ENCODE measurements at places on chromosomes 7 and 10. TPM values are rescaled to one million over a fixed set of nuclear protein-coding genes. Genes with fewer than 3 reads are reported as not detected.
A peak's percentile ranks its signal among the peaks of the same experiment; 100 is the strongest.

MRLN gene
- not detected for total RNA-seq

GRCh38 chr7:67100956-67101361 lies 104.3 kb downstream of the TYW1 start:
- peak; percentile 7 for DNase-seq

GRCh38 chr7:68107261-68107660 lies 1110.6 kb downstream of the TYW1 start:
- DNase-seq = no peak

DNA sequence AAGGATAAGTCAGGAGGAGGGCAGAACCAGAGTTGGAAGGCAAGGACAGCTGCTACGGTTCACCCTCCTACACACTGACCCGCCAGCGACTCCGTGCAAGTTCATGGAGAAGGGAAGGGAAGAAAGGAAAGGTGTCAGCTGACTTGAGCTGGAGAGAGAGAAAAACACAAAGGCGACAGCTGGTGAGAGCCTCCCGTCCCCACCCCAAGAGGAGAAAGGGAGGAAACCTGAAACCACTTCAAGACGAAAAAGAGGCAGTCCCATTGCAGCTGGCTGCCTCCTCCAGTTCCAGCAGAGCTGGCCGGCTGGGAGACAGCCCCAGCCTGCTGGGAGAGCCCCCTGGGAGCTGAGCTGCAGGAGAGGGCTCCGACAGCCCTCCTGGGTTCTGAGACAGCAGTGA lies 75.2 kb downstream of the PARD3 start:
- DNase-seq = peak; percentile 87

DNA sequence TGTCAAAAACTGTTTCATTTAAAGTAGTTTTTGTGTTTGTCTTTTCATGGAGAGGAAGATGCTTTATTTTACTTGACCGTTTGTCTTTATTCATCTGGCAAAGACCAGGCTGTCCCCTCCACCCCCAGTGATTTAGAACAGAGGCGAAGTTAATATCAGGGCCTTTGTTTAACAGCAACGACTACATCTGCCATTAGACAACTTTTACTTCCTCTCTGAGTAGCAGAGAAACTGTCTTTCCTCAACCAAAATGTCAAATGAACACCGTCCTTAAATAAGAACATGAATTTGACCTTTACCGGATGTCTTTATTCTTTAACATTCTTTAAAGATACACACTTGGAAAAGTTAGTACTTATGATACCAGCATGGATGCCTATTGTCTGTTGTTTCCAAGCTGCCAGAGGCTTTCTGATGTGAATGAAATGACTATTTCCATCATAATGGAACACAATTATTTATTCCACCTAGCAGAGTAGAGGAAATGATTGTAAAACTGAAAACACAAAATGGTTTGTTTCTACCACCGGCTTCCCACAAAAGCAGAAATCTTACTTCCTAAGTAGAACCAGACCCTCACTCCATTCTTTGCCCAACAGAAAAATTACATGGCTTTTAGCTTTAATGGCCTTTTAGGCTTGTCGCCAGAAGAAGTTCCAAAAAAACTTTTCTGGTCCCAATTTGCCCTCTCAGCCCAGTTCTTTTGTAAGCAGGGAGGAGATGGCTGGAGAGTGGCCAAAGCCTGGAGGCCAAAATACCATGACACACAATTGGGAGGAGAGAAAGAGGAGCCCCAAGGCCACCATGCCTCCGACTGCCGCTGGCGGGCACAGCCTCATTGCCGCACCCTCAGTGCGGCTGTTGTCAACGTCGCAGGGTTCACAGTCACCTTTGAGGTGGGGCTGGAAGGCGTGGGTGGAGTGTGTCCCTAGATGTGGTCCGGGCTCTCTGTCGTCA lies 168.5 kb downstream of the TEX36 start:
- no peak for DNase-seq

DNA sequence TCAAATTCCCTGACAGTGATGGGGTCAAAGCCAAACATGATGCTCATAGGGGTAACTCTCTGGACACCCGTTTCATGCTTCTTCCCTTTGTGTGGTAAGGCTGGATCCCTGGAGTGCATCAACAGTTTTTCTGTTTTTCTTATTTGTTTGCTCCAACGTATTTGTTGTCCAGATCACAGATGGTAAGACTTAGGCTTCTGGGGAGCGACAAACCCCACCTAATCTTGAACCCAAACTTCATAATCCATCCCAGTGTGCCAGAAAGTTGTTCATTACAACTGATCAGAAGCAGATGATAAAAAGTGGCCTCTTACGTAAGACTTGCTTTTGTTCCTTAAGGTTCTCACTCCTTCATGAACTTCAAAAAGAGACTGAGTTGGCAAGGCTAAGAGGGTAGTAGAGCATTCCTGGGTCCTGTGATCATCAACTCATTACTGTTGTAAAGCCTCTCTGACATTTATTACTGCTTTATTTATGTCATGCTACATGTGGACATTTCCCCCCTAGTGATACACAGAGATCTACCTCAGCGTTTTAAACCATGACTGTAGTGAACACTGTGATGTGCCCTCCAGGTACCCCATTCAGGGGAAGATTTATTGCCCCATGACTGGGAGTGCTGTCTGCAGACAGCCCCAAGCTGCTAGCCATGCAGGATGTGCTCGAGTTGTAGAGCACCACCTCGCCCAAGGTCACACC lies 125.6 kb downstream of the CCDC71L start:
- DNase-seq = no peak

TAC1 gene
- 0.68 TPM for total RNA-seq

Measured in neural progenitor cell (in vitro differentiated cells).